Islet precursor cell (in vitro differentiated cells): ENCODE measurements at places on chromosomes 13 and 19.

DNA sequence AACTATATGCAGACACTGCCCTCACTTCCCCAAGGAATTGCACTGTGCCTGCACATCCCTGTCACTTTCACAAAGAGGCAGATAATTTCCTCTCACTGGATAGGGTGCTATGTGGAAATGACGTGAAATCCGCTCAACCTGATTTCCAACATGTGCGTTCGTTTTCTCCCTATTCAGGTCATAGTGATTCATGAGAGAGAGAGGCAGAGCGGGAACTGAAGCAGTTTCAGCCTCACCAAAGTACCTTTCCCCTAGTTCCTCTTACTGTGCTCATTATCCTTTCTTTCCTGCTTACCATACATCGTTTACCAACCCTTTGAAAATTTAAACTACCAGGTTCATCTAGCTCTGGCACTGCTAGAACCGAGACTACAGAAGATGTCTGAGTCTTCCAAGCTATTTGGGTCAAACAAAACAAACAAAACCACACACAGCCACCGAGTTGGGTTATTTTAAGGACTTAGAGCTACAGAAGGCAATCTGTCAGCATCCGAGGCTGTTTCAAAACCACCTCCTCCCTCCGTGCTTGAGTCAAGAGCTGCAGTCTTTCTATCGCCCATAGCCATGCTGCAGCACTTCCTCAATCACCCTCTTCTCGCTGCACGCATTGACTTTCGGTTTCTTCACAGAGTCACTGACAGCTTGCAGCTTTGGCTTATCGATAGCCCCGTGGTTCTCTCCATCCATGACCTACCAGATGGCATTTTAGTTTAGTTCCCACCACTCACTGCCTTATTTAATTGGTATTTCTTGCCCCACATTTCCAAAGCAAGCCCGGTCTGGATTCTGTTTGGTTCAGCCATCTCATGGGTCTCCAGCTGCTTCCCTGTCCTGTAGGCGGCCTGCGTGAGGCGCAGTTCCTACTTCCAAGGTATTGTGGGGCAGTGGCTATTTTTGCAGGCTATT lies 1395.8 kb downstream of the EFNB2 start:
- no peak for DNase-seq

- DNase-seq: no peak
Measured at GRCh38 chr13:48492096-48492440, 40.8 kb downstream of the RCBTB2 start.

DNA sequence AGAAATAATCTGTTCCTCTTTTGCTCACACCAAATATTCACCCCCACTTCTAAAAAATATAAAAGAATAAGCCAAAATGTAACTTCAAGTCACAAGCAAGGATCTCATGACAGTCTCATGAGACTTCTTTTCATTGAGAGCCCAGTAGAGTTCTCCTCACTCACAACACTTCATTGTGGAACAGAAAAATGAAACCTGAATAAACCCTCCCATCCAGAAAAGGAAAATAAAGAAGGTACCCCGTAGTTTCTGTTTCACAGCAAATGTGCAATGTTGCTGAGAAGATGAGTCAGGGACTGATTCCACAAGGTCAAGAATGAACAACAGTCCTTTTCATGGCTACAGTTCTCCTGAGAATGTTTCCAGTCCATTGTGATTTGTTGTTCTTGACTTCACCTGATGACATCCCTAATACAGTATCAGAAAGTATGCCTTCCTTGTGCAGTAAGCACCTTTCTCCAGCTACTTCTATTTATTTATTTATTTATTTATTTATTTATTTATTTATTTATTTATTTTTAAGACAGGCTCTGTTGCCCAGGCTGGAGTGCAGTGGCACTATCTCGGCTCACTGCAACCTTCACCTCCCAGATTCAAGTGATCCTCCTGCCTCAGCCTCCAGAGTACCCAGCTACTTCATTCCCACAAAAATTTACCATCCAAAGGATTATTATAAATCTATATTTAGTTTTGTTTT lies 6.4 kb upstream of the ZNF841 start:
- DNase-seq: no peak

DNA sequence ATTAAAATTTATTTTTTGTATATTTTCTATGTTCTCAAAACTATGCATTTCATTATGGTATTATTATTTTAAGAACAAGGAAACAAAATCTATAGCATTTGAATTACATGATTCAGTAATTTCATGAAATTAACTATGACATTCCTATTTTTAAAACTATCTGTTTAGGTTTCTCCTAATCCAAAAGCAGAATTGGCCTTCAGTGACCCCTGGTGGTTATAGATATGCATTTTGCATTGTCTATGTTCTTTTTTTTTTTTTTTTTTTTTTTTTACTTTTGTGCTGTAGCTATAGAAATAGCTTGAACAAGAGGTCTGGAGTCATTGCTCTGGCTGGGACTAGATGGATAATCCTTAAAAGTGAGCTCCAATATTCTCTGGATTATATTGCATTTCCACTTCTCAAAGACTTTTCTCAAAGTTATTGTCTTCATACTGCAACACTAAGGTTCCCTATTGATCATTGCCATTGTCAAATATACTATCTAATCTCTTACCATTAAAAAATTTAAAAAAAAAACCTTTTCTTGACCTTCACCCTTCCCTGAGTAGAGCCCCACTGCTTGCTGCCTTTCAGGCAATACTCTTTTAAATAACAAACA lies 15.9 kb upstream of the DNAJC3 start:
- DNase-seq: no peak

DNA sequence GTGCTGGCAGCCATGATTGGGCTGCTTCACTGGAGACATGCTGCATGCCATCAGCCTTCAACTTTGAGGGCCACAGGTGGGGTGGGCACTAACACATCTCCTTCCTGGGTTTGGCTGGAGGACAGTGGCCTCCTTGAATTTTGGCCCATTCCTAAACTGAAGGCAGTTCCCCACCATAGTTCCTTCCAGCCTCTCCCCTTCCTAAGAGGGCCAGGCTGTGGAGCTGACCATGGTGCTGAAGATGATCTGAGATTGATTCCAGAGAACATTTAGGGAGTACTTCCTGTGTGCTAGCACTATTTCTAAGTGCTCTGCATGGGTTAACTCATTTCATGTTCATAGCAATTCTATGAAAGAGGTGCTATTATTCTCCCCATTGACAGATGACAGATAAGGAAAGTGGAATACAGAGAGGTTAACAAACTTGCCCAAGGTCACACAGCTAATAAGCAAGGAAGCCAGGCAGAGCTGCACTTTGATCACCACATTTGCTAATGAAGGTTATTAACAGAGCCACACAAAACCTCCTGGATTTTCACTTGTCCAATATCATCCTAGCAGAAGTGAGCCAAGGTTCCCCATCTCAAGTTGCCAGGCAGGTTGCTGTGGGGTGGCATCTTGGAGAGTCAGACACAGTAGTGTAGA lies 175.3 kb downstream of the ZIC5 start:
- DNase-seq: peak; percentile 78

DNA sequence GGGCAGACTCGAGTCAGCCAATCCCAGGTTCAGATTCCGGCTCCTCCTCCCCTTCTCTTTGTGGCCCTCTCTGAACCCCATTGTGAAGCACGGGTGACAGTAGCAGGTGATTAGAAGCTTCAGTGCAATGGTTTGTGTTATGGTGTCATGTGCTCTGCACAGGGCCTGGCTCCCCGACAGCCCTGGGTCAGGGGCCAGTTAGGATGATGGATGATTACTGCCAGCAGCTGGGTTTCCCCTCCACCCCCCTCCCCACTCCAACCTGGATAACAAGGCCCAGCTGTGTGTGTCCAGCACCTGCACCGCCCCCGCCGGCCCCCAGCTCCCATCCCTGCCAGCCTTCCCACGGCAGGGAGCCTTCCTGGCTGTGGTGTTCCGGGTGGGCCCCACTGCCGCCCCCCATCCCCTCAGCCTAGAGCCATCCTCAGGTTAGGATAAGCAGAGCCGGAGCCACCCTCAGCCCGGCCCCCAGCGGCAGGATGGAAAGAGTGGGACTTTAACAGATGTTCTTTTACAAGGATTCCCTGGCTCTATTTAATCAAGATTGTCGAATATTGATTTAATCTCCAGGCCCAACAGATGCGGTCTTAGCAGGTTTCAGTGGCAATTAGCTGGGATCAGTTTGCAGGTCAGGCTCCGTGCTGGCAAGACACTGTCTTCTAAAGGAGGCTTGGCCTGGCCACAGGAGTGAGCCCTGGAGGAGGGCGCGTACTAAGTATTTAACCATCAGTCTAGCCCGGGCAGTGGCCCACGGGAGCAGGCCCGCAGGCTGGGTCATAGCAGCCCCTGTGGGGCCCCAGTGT lies 156.2 kb downstream of the SIPA1L3 start:
- no peak for DNase-seq

DNA sequence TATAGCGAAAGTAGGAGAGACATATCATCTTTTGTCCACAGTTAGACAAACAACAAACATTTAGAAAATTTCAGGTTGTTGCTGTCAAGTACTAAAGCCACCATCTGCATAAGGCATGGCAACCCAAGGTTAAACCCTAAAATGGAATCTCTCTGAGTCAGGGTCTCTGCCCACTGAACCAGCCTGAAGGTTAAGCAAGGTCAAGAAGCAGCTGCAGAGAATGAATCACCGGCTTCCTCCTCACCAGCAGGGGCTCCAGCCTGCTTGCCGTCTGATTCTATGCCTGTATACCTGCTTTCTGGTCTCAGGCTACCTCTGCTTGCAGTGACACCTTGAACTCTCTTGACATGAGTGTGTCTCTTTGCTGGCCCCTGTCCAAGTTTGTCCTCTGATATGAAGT lies 726.2 kb upstream of the SGCG start:
- peak; percentile 63 for DNase-seq

- no peak for DNase-seq
Measured at GRCh38 chr19:12930002-12930645, 3.4 kb downstream of the FARSA start.

DNA sequence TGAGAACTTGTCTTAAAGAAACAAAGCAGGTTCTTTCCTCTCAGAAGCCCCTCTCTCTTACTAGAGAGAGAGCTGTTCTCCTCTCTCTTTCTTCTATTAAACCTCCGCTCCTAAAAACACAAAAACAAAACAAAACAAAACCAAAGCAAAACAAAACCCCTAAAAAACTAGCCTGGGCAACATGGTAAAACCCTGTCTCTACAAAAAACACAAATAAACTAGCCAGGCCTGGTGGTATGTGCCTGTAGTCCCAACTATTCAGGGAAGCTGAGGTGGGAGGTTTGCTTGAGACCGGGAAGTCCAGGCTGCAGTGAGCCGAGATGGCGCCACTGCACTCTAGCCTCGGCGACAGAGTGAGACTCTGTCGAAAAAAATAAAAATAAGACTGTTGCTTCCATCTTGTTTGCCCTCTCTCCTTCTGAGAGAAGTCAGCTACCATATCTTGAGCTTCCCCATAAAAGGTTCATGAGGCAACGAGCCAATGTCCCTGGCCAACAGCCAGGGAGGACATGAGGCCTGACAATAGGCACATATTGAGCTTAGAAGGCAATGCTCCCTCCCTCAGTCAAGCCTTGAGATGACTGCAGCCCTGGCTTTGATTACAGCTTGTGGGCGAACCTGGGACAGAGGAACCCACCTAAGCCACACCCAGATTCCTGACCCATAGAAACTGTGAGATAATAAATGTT lies 17.5 kb upstream of the FLT3 start:
- no peak for DNase-seq

DNA sequence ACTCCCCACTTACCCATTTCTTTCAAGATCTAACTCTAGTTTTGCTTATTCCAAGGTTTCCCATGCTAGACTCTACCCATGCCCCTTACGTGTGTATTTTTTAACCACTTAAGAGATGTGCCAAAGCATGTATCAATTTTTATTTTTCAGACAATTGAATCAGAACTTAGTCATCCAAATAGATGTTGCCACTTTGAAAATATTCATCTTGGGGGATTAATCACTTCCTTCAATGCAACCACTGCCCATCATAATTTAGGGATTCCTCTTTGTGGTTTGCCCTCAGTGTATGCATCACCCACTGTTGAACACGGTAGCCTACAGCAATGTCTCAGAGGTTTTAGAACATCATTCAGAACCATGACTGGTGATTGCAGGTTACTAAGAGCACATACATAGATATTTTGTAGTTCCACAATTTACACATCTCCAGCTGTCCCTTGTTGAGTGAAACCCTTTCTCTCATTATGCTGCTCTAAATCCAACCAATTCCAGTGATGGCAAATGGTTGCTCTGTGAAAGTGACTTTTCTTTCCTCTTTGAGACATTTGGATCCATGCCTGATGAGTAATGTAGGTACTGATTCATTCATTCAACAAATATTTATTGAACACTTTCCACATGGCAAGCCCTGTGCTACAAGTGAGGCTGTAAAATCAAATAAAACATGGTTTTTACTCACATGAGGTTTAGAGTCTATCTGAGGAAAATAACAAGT lies 60.6 kb upstream of the SERP2 start:
- DNase-seq: no peak
